ENCODE measurements at places on chromosomes 3 and 15.

DNA sequence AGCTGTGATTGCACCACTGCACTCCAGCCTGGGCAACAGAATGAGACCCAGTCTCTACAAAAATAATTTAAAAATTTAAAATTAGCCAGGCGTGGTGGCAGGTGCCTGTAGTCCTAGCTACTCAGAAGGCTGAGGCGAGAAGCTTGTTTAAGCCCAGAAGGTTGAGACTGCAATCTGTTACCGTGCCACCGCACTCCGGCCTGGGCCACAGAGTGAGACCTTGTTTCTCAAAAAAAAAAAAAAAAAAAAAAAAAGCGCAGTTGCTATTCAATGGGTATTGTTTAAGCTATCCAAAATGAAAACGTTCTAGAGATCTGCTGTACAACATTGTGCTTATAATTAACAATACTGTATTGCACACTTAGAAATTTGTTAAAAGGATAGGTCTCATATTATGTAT is 24.0 kb downstream of the ZNF148 start:
- DNase-seq: no peak

GRCh38 chr3:15284121-15284889 is 48.1 kb downstream of the SH3BP5 start:
- no peak for DNase-seq

- DNase-seq: no peak
Observed at GRCh38 chr3:102006812-102007485, 157.6 kb downstream of the NFKBIZ start.

DNA sequence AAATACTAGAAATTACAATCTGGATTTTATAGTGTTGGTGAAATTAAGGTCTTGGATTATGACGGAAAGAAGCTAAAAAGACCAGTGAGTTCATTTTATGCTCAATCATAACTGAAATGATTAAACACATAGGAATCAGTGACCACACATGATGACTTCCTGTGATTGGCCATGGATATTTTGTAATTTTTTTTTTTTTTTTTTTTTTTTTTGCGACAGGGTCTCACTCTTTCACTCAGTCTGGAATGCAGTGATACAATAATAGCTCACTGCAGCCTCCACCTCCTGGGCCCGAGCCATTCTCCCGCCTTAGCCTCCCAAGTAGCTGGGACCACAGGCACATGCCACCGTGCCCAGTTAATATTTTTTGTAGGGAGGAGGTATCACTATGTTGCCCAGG is 47.4 kb downstream of the PAQR5 start:
- DNase-seq: no peak

DNA sequence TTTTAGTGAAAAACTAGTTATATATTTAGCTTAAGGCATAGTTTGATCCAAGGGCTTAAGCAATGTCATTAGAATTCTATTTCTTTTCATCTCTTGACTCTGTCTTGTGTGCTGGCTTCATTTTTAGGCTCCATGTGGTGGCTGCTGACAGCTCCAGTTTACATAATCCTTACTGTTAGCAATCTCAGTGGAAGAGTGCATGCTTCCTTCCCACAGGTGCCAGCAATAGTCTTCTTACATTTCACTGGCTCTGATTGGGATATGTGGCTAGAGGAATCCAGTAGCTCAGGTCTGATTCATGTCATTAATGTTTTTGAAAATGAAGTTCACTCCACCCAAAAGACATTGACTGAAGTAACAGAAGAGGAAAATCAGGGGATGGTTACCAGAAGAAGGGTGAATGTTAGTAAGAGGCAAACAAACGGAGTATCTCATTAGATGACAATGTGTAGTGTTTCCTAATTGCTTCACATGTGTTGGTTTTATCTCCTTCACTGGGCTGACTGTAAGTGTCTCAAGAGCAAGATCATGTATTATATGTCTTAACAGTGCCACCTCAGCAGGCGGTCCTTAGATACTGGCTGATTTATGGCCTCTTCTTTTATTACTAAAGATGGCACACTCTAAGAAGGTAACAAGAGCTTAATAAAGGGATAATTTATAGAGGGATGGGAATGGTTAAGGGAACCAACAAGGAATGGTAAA is 25.6 kb upstream of the TCF12 start:
- no peak for DNase-seq

- DNase-seq: peak; percentile 3
Observed at GRCh38 chr3:178084938-178085816, 451.1 kb upstream of the KCNMB2 start.

GRCh38 chr3:135766115-135766514 is 199.4 kb upstream of the PPP2R3A start:
- no peak for DNase-seq

GRCh38 chr3:23798876-23799275 is 6.9 kb upstream of the UBE2E1 start:
- DNase-seq: no peak

DNA sequence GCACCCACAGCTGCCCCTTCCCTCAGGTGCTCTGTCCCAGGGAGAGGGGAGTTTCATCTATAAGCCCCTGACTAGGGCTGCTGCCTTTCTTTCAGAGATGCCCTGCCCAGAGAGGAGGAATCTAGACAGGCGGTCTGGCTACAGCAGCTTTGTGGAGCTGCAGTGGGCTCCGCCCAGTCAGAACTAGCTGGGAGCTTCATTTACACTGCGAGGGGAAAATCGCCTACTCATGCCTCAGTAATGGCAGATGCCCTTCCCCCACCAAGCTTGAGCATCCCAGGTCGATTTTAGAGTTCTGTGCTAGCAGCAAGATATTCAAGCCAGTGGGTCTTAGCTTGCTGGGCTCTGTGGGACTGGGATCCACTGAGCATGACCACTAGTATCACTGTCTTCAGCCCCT is 181.2 kb upstream of the RARB start:
- DNase-seq: no peak

GRCh38 chr3:134279466-134279865 is 28.8 kb upstream of the RYK start:
- no peak for DNase-seq

- no peak for DNase-seq
Observed at GRCh38 chr15:49084285-49084570, 38.0 kb upstream of the SECISBP2L start.

- no peak for DNase-seq
Observed at GRCh38 chr3:146511402-146512134, 32.8 kb downstream of the PLSCR1 start.

GRCh38 chr3:30702828-30703397 is 96.5 kb downstream of the TGFBR2 start:
- no peak for DNase-seq

DNA sequence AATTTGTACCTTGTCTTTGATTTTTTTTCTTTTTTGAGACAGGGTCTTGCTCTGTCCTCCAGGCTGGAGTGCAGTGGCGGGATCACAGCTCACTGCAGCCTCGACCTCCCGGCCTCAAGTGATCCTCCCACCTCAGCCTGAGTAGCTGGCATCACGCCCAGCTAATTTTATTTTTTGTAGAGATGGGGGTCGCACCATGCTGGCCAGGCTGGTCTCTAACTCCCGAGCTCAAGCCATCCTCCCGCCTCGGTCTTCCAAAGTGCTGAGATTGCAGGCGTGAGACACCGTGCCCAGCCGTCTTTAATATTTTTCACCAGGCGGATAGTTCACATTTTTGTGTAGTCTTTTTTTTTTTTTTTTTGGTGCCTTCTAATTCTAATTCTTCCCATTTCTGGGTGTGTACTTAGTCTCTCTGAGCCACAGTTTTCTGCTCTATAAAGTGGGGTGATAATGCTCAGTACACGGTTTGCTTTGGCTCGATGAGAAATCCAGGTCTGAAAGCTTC is 528 bp upstream of the TATDN2 start:
- no peak for DNase-seq

DNA sequence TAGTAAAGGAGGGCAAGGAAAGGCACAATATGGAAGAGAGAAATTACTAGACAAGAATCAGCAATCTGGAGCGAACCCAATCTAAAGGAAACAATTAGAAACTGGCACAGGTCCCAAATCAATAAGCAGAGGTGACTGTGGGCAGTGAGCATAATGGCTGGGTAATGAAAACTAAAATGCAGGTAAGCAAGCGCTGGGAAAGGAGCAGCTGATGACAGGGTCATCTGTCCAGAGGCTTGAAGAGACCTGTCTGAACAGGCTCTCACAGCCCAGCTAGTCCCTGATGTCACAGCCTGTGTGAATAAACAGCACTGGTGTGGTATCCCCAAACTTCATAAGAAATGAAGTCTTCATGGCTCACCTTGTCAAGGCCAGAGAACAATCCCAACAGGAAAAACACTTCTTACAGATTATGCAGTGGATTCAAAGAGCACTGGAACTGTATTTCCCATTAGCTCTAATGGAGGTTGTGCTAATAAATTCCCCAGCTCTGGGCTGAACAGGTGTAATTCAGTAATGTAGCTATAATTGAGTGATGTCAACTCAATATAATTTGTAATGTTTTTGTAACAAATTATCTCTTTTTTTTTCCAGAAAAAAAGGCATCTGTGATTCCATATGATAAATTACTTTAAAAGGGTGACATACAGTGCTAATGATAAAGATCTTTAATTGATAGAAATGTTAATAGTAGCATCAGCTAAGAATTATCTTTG is 197.3 kb downstream of the FHIT start:
- DNase-seq: no peak

DNA sequence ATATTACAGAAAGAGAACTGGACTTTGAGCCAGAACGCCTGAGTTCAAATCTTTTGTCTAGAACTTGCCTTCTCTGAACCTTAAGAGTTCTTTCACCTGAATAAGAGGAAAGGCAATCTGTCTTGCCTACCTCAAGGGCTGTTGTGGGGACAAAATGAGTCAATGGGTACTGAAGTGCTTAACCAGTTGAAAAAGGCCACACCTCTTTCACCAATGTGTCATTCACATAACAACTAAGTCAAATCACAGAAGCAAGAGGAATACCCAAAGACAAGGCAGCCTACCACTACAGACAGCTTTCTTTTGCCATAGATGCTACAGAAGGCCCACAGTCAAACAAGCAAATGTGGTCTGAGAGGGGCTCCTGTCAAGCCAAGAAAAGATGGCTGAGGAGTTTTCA is 39.7 kb downstream of the NBEAL2 start:
- no peak for DNase-seq

DNA sequence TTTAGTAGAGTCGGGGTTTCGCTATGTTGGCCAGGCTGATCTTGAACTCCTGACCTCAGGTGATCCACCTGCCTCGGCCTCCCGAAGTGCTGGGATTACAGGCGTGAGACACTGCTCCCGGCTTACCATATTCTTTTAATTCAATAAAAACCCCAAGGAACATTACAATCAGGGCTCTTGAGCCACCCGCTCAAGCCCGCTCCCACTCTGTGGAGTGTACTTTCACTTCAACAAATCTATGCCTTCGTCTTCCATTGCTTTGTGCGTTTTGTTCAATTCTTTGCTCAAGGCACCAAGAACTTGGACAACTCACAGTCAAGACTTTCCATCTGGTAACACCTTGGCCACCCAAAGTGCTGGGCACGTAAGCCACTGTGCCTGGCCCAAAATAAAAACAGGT is 63.0 kb upstream of the PPIB start:
- no peak for DNase-seq

DNA sequence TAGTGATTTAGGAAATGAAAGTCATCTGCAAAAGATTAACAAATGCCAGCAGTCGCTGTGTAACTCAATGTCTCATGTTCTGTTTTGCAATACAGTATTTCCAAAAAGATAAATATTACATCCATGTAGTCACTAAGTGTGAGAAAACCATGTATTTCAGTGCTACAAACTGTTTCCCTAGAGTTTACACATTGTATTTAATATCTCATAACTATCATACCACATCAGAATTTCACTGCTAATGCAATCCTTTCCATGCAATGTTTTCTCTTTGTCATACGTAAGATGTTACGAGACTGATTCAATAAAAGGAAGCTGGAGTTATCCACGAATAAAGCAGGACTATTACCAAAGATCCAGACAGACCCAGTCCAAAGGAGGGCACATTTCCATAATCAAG is 269.4 kb downstream of the GBE1 start:
- DNase-seq: no peak

DNA sequence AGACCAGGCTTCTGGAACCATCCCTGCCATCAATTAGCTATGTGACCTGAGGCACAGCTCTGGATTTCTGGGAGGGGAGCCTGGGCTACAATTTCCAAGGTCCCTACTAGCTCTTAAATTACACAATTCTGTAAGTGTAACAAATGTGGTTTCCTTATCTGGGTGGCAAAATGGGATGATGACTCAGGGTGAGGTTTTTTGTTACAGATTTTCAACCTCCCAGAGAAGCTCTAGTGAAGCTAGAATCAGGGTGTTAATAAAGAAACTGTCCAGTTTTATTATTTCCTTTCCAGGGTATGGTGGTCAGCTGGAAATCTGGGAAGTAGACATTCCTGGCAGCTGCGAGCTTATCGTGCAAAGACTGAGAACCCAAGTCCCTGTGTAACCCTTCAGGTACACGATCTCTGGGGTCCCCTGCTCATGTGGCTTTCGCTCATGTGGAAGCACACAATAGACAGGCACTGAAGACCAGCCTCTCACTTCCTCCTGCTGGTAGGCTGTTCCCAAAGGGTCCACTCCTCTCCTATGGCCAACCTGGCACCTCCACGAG is 7.3 kb downstream of the RAB27A start:
- no peak for DNase-seq

DNA sequence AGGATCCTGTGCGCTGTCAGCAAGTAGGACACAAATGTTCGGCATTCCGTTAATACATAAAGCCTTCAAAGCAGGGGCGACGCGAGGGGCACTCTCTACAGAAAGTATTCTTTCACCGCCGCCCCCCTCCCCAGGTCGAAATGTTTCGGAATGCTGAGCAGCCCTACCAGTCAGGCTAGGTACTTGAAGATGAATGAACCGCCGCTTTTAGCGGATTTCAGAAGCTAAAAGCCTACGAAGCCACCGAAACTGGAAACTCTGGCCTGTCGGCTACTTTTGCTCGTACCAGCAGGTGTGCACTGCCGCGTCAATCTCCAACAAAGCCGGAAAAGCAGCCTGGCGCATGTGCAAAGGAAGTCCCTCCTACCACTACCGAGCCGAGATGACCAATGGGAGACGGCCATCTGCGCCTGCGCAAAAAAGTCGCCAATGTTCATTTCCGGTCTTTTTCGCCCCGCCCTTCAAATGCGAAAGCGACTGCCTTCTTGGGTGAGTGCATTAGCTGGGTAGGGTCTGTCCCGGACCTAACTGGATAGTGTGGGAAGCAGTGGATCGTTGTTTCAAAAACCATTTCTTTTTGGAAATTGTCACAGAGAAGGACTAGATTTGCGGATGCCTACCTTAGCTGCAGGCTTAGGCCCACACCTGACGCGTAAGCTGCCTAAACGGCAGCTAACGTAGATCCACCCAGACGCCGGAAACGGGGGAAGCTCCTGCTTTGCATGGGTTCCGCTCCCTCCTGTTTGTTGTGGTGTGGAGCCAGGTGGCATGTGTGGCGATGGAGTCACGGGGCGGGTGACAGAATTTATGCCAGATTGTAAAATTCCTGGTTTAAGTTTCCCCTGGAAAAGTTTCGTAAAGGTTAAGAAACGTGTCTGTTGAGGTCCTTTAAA is at the start of gene WDR5B:
Gene WDR5B, minus strand, starts transcription at position 301 of the 893 bp plus-strand sequence. CDS start 534 bp downstream, outside the sequence.
- peak; percentile 96 for DNase-seq

GRCh38 chr3:149657321-149657925 is 402 bp downstream of the WWTR1 start:
- peak; percentile 6 for DNase-seq

- no peak for DNase-seq
Observed at GRCh38 chr3:115292131-115292530, 145.0 kb upstream of the ZBTB20 start.

- no peak for DNase-seq
Observed at GRCh38 chr3:185254799-185255198, 950 bp upstream of the EHHADH start.

- DNase-seq: no peak
Observed at GRCh38 chr3:182585532-182586150, 207.7 kb upstream of the ATP11B start.
